ENCODE measurements at places on chromosomes 2 and 18.

DNA sequence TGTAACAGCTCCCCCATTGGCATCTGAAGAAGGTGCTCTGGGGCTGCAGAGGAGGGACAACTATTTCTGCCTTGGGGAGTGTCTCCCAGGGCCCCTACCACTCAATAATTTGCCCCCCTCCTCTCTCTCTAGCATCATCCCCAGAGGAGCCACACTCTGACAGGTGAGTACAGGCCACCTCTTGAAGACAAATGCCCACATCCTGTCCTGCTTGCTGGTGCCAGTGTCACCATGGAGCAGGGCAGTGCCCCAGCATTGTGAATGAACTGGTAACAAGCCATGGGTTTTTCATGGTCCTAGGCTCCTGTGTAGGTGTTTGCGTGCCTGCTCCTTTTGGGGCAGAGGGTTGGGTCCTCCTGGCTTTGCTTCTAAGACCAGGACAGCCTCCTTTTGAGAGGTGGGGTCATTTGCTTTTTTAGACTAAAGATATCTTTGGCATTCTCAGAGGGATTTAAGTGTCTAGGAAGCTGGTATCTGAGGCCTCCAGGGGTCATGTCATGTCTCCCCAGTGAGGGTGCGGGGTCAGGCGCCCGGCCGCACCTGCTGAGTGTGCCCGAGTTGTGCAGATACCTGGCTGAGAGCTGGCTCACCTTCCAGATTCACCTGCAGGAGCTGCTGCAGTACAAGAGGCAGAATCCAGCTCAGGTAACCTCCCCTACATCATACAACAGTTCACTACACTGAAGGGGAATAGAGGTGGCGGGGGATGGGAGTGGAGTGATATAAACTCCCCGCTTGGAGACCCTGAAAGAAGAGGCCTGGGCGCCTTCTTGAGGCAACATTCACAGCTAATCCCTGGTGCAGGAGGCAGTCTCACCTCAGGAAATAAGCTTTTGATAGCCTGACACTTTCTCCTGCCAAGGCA is 1.8 kb downstream of the RETREG2 start:
- no peak for DNase-seq

DNA sequence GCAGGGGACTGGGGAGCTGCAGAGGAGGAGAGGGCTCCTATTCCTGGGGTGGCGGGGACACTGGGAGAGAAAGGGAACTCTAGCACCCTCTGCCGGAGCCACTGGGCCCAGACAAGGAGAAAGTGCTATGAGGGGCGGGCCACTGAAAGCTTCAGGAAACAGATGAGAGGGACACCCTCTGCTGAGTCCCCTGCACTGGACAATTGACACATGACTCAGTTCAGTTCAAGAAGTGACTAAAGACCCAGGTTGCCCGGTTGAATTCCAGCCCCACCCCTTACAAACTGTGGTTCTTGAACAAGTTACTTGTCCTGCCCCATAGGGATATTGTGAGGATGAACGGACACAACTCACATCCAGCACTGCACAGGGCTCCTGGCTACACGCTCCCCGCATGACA is 5.0 kb downstream of the RUFY4 start:
- no peak for DNase-seq

GRCh38 chr2:43714164-43714563 is 37.9 kb upstream of the C1GALT1C1L start:
- no peak for DNase-seq

DNA sequence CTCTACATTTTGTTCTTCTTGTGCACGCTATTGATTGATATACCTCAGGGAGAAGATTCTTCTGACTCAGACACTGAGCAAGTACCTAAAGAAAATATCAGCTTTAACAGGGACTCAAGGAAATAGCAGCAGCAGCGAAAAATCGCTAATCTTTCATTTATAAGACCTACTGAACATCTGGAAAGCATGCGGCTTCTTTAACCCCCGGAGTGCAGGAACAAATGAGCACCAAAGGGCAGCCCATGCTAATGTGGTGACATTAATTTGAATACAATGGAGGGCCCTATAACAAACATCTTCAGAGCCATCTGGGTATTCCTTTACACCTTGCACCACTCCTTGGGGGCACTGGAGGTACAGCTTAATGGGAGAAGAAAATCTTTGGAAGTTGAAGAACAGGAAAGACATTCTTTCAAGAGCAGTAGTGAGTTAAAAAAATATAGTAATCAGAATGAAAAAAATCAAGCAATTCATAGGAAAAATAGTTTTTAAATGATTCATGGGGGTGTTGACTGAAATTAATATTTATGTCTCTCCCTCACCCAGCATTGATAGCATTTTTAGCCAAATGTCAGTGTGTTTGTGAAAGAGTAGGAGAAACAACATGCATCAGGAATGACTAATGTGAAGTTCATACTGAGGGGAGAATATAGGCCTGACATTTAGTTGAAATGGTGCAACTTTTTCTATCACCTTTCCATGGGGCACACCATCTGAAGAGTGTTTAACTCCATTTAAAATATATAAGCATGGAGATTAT is 281.7 kb downstream of the HRH4 start:
- no peak for DNase-seq

DNA sequence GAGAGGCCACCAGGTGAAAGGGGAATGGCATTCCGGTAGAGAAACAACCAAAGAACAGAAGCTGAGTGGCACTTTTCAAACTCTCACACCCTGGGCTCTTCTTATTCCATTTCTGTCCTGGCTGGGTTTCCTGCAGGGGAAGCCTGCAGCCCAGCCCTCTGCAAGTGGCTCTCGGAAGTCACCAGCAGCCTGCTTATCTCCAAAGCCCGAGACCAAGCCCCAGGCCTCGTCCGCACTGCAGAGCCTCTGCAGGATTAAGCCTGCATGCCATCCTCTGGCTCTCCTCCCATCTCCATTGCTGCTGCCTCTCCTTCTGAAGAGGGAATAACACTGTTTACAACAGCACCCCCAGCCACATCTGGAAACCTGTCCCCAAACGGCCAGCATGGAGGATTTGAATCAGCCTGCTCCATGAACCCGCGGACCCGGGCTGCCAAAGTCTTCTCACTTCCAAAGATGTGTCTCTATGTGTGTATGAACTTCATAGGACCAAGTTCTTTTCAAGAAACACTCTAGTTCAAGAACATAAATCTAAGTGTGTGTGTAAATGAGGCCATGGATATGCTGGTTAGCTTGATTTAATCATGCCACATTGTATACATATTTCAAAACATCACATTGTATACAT is 54.2 kb downstream of the DIPK1C start:
- no peak for DNase-seq
